Heart right ventricle (tissue), 16 donors: ENCODE measurements at places on chromosomes 2 and 18.

GRCh38 chr18:79210002-79210910 is 141.1 kb downstream of the ATP9B start:
- DNase-seq, result no peak

GRCh38 chr2:183000846-183001245 is 37.4 kb downstream of the NCKAP1 start:
- DNase-seq, result no peak

DNA sequence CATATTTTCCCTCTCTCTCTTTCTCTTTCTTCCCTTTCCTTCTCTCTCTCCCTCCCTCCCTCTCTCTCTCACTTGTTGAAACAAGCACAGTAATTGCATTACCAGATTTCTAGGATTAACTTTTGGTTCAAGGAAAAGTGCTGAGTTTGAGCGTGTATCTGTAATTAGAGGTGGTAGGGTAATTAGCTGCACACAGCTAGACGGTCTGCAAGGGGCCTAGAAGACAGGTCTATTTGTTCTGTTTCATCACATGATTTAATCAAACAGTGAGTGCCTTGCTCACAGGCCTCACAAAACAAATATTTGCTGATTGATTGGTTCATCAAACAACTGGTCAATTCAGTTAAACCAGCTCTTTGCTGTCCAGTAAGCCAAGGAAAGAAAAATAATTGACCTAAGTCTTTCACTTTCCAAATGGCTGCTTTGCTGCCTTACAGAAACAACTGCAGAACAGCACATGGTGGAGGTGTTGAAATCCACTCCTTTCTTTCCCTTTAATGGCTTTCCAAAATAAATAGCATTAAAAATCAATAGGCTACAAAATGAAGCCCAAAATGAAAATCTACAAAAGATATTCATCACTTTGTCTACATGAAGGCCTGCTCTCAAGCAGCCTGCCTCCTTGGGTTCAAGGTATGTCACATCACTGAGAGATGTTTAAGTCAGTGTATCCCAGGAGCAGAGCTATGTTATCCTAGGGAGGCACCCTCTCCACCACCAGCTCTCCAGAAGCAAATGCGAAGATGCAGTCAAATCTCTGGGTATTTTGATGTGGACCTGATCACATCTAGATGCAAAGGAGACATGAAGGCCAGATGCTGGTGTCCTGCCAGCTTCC is 264.4 kb upstream of the SIX2 start:
- DNase-seq, result no peak

DNA sequence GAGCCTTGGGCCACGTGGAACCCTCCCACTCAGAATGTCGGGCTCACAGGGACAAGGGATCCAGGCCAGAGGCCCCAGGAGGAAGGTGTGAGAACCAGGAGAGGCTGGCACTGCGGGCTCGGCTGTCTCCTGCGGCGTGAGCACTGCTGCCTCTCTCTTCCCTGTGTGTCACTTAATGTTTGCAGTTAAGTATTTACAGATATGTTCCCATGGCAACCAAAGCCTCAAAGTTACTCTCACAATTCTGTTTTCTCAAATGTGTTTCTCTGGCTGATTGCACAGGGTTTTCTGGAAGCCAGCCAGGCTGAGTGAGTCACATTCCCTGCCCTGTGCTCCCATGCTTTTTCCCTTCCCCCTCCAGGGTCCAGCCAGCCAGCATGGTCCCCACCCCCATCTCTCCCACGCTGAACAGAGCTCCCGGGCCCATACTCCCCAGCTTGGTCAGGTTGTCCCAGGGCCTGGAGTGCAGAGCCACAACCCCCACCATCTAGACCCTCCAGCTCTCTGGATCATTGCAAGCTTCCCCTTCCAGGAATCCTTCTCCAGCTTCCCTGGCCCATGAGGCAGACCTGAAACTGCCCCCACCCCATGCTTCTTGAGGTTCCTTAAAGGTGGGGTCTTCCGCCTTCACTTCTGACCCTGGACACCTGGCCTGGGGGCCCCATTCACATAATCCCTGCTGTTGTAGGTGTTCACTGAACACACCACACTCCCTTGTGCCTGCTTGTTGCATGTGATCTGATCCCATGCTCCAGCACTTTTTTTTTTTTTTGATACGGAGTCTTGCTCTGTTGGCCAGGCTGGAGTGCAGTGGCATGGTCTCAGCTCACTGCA is 265.9 kb downstream of the CELF4 start:
- DNase-seq, result peak; percentile 71

DNA sequence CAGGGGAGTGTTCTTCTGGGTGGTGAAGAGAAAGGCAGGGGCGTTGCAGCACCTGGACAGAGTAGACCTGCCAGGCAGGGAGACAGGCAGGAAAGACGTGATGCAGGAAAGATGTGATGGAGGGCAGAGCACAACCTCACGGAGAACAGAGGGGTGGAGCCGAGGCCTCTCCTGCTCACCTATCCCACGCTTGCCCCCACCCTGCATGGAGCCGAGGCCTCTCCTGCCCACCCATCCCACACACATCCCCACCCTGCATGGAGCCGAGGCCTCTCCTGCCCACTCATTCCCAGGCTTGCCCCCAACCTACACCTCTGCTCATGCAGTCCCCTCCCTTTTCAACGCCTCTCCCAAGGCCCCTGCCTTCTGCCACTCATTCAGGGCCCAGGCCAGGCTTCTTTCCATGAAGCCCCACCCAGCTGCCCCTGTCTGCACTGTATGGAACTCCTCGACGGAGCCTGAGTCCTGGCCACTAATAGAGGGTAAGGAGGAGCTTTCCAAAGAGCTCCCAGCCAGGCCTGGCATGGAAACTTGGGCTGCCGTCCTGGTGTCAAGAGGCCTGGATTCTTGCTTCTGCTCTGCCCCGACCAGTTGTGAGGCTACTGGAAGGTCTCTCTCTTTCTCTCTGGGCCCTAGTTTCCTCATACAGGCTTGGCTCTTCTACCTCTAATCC is 32.0 kb upstream of the LOXHD1 start:
- no peak for DNase-seq

DNA sequence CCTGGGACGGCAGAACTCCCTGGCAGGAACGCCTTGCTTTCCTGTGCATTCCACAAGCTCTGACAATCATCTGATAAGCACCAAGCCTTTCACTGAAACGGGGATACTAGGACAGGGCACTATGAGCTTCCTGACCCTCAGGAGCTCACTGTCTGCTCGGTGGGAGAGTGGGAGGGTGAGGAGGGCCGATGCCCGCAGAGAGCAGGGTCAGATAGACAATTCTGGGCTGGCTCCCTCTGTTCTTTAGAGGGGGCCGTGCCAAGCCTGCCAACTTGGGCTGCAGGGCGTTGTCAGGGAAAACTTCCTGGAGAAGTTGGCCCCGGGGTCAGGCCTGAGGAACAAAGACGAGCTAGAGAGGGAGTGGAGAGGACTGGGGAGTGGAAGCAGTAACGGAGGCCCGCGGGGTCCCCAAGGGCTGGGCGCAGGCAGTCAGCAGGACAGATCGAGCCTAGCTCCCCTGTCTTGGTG is 82.0 kb downstream of the CTAGE1 start:
- no peak for DNase-seq

DNA sequence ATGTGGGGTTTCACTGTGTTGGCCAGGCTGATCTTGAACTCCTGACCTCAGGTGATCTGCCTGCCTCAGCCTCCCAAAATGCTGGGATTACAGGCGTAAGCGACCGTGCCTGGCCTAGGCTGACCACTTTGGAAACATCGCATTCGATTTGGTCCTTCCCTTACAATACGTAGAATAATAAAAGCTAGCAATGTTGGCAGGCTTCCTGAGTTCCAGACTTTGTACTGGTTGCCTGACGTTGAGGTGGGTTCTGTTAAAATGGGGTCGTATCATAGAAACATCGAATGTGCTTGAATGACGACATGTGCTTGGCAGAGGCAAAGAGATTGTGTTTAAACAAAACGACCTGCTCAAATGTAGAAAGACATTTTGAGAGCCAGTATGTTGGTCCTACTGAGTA is 56.1 kb downstream of the LTBP1 start:
- no peak for DNase-seq

GRCh38 chr2:69565431-69565839 is 78.1 kb downstream of the AAK1 start:
- DNase-seq, result peak; percentile 58

- no peak for DNase-seq
Measured at GRCh38 chr2:17476830-17477229, 41.4 kb downstream of the RAD51AP2 start.

DNA sequence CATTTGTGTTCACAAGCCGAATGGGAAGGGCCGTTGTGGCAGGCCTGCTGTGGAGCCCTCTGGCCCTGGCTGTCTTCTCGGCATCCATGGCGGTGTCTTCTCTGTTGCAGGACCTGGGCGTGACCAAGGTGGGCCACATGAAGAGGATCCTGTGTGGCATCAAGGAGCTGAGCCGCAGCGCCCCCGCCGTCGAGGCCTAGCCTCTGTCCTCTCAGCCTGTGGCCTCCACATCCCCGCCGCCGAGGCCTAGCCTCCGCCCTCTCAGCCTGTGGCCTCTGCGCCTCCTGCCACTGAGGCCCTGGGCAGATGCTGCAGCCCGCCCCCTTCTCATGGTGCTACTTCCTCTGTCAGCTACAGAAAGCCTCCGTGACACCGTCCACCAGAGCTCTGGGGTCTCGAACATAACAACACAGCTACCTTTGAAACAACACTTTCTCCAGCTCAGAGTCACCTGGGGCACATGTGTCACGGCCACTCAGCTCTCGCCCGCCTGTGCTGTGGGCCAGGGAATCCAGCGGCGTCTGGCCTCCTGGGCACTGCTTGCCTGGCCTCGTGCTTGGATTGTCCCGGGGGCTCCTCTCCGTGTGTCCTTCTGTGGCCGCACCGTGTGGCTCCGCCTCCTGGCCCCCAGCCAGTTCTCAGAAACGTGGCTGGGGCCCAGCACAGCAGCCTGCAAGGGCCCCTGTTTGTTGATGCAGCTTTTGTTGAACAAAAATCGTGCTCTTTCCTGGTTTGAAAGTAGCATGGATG is 97.1 kb downstream of the USP40 start:
- peak; percentile 72 for DNase-seq

- DNase-seq, result no peak
Measured at GRCh38 chr18:67218556-67218955, 298.0 kb downstream of the DSEL start.

DNA sequence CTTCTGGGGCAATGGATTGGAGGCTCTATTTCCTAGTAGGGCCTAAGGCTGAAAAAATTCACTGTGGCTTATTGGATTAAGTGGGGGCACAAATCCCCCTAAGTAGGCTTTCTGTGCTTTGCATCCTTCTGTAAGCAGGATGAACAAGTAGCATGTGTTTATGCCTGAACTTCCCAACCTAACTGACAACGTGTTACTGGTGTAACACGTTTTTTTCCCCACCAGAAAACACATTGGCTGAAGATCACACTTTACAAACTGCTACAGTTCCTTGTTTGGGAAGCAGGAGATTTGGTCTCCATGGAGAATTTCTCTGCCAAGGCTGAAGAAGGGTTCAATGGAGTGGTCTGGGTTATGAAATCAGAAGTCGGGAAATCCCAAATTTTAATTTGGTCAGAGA is 7.2 kb upstream of the ITGA6 start:
- no peak for DNase-seq

GRCh38 chr2:3755277-3755676 is 51.9 kb downstream of the DCDC2C start:
- no peak for DNase-seq

- no peak for DNase-seq
Measured at GRCh38 chr2:208363485-208363884, 43.1 kb upstream of the PTH2R start.

DNA sequence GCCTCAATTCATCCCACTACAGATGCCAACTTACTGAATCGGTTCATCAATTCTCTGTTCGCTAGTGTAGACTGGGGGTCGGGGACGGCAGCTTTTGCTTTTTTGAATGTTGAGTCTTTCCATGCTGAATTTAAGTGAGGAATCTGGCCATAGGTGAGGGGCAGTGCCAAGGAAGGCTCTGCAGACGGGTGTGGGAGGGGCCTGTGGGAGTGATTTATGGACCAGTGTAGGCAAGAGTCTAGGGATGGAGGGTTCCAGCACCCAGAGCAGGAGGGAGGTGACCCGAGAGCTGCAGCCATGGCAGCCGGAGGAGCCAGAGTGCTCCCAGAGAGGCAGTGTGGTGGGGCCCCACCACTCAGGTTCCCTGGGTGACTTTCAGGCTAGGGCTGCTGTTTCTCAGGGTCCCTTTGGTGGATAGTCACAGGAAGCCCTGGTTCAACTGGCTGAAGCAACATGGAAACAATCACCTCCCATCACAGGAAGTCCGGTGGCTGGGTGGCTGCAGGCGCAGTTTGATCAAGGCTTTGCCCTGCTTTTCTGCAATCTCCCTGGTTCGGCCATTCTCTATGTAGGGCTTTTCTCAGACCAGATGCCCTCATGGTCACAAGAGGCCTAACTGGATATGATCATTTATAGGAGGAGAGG is 16.9 kb upstream of the TEX44 start:
- no peak for DNase-seq

DNA sequence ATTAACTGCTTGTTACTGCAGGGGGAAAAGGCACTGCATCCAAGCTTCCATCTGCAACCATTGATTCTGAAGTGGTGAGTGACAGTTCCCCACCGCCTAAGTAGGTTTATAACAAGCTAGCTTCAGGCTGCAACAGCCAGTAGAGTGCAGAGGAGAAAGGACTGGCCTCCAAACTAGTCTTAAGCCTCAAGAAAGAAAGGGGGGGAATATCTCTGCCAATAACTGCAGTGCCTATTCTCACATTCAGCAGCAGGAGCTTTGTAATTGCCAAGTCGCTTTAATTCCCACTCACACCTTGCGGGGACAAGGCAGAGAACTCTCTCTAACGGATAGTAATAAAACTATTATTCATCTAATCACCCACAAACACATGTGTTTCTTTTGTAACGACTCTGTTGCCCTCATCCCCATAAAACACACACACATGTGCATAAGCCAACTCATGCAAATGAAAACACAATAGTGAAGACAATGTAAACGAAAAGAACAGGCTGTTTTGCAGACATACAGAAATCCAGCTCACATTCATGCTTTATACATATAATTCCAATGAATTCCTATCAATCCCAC is 1963.3 kb upstream of the PIK3C3 start:
- DNase-seq, result no peak

GRCh38 chr18:34840256-34840826 is 130.2 kb downstream of the DTNA start:
- no peak for DNase-seq

DNA sequence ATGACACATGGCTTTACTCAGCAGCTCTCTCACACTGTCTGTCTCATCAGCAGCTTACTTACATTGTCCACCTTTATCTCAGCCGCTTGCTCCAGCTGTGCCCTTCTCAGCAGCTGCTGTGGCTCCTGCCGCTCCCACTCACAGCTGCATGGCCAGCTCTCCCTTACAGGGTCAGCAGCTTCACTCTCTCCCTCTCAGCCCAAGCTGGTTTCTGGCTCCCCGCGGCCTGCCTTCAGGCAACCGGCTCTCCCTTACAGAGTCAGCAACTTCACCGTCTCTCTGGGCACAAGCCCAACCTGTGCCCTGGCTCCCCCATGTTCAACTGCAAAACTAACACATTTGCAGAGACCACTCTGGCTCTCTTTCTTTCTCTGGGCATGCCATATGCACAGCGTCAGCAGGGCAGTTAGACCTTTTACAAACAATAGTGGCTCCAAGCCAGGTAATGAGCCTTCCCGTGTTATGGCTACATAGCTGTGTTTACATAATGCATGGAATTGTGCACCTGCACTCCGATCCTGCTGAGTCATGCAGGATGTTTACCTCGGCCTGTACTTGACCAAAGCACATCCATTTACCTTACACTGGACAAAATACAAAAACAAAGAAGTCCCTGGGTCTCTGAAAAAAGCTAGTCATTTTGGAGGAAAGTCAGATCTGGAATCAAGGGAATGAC is 167.3 kb downstream of the DOK6 start:
- DNase-seq, result no peak
